ENCODE measurements at places on chromosomes 5 and 9.
A peak's percentile ranks its signal among the peaks of the same experiment; 100 is the strongest.

- no peak for DNase-seq
These were observed 4.5 kb upstream of the POU4F3 start for GRCh38 chr5:146334074-146334533.

DNA sequence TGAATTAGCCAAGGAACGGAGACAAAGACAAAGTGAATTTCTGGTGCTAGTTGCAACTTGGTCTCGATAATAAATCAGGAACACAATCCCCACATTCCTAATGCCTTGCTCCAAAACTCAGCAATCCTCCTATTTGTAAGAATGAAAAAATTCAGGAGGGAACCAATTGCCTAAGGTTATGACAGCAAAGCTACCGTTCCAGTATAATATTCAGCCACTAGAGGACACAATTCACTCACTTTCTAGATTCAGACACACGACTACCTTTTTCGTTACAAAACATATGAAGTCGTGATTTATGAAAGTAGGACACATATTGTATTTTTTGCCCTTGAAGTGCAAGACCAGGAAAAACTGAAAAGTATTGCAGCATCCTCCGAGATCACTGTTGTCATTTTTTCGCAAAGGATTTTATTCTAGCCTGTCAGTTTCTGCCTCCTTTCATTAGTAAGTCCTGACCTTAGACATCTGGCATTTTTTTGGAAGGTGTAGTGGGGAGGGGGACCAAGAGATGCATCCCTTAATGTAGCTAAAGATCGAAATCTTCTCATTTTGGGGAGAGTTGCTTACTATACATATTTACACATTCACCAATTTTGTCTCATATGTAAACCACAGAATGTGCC is 133.1 kb downstream of the DOCK8 start:
- peak; percentile 13 for DNase-seq

- DNase-seq, result no peak
These were observed 287.1 kb upstream of the CDH9 start for GRCh38 chr5:27325513-27325912.

- no peak for DNase-seq
These were observed 4.9 kb downstream of the NKX2-5 start for GRCh38 chr5:173229966-173230689.

DNA sequence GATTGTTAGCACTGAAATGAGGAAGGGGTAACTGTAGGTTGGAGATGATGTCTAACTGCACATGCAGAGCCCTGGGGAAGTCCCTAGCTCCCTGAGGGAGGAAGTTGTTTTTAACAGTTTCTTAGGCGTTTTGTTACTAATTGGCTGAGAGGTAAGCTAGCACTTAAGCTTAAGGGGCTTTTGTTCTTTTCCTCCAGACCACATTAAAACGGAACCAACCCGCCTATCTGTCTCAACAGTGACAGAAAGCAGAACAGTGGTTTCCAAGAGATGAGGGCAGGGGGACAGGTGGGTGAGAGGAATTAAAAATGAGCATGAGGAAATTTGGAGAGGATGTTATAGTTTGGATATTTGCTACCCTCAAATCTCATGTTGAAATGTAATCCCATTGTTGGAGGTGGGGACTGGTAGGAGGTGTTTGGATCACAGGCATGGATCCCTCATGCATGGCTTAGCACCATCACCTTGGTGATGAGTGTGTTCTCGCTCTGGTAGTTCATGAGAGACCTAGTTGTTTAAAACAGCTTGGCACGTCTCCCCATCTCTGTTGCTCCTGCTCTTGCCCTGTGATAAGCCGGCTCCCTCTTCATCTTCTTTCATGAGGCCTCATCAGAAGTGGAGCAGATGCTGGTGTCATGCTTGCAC is 38.9 kb downstream of the LYRM7 start:
- DNase-seq, result peak; percentile 61

- no peak for DNase-seq
These were observed 308.6 kb upstream of the RPS23 start for GRCh38 chr5:82586661-82587310.

- DNase-seq, result no peak
These were observed 38.5 kb upstream of the NR4A3 start for GRCh38 chr9:99782962-99783718.

DNA sequence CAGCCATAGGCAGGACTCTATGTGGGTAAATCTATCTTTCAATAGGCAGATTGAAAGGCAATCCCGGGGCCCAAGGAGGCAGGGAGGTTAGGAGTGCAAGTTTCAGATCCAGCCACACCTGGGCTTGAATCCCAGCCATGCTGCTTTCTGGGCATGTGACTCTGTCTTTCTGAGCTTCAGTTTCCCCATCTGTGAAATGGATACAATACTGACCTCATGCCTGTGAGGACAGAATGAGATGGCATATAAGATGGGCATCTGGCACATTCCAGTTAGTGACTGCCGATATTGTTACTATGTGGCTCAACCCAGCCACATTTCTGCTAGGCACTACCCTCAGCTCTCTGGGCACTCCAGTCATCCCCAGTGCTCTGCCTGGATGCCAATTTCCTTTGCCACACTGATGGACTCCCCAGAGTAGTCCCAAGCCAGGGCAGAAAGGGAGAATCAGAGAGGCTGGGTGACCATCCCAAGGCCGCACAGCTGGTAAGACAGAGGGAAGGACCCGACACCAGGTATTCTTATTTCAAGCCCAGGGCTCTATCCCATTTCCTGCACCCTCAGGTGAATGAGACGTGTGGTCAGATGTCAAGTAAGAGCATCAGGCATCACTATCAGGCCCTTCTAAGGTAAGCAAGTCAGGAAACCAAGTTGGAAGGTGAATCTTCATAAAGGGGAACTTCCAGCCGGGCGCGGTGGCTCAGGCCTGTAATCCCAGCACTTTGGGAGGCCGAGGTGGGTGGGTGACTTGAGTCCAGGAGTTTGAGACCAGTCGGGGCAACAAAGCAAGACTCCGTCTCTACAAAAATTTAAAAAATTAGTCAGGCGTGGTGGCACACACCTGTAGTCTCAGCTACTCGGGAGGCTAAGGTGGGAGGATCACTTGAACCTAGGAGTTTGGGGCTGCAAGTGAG is 38.7 kb downstream of the SH3PXD2B start:
- no peak for DNase-seq

DNA sequence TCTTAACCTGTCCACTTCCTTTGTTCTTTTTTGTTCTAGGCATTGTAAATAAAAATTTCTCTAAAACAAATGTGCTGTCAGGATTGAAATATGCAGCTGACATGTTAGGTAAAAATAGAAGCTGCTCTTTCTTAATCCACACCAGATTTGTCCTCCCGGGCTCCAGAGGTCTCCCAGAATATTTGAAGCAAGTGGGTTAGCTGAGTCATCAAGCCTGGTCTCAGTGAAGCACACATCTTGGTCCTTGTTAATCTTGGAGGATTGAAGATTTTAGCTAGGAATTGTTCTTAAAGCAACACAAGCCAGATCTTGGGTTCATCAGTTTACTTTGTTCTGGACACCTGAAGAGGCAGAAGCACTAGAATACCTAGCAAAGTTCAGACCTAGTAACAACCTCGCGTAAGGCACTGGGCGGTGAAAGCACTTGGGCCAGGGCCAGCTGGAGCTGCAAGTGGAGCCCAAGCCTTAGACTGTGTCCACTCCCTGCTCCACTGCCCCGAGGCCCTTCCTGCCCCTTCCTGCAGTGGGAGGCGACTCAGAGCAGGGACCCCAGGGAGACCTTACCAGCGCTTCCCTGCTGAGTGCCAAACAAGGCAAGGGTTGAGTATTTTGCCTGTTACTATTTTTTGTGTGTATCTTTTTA is 36.5 kb downstream of the HABP4 start:
- DNase-seq, result no peak

DNA sequence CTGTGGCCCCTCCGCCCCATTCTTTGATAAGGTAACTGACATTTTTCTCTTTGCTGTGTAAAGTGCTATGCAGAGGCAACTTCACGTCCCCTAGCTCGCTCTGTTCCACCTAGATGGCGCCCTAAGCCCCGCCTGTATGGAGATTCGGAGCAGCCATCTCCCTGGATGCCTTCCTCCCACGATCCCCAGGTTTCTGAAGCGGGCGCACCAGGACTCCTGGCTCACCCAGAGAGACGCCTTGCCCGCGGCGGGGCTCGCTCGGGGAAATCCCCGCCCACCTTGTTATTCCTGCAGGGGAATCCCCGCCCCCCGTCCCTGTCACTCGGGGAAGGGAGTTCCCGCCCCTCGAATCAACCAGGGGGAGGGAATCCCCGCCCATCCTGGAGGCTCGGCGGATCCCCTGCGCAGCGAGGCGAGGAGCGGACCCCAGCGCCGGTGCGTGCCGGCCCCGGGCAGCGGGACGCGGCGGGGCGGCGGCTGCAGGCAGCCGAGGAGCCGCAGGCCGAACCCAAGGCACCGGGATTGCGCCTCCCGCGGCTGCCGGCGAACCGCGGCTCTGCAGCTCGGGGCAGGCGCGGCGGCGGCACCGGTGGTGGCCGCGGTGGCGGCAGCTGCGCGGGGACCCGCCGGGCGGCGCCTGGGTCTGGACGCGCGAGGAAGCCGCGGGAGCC is at the start of gene PDZD2:
TSS of gene PDZD2 (plus strand) at position 384 of the 671 bp plus-strand sequence.
- DNase-seq, result no peak

- DNase-seq, result no peak
These were observed 2259.5 kb upstream of the WWC1 start for GRCh38 chr5:166031926-166032325.

DNA sequence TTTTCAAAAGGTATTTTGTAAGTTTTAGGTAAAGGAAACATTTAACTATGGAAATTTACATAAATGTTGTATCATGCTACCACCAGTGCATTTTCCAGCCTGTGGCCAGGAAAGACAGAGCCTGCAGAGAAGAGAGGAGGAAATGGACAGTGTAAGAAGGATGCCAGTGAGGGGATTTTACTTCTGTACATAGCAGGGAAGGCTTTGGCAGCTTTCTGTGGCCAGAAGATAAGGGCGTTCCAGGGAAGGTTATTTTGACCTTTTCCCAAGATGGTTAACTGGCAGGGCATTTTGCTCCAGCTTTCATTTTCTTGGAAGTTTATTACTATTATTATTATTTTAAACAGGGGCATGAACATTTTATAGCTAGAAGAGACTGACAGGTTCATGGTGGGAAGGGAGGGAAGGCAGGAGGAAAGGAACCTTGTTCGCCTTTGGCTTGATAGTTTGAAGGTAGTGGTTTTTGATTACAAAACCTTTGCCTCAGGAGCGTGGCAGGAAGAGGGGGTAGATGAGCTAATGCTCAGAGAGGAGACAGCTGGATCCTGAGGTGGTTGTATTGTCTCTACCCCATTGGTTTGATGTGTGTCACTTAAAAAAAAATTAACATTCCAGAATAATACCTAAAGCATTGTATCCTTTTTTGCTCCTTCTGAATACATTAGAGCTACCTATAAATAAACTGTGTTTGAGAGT is 4.1 kb downstream of the ISOC1 start:
- no peak for DNase-seq

DNA sequence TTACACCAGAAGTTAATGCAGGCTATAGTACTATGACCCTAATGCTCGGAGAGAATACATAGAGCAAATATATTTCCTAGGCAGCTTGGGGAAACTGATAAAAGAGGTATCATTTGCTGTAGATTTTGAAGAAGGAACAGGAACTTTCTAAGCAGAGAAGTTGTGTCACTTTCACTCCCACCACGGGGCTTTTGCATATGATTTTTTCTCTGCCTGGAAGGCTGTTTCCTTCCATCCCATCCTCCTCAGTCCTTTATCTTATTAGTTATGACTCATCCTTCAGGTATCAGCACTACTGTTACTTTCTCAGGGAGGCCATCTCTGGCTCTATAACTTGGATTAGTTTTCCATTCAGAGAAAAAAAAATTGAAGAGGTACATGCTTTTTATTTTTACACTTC is 2006.1 kb upstream of the WWC1 start:
- no peak for DNase-seq

- DNase-seq, result no peak
These were observed 72.4 kb upstream of the UNC5A start for GRCh38 chr5:176737746-176738636.

DNA sequence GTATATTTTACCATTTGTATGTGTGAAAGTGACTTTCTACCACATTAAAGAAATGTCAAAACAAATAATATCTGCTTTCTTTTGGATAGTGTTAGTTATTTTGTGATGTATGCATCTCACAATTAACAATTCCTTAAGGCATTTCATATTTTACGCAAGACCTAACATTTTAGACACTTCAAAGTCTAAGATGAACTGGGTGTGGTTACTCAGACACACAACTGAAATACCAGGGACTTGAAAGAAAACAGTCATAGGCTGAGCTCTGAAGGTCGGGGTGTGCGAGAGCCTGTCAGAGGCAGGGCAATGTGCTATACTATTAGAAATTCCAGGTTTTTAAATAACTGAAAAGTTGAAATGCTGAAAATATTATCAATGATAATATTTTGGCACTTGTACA is 44.5 kb upstream of the ZNF622 start:
- no peak for DNase-seq

- DNase-seq, result no peak
These were observed 73.8 kb upstream of the TBC1D2 start for GRCh38 chr9:98329281-98329680.

DNA sequence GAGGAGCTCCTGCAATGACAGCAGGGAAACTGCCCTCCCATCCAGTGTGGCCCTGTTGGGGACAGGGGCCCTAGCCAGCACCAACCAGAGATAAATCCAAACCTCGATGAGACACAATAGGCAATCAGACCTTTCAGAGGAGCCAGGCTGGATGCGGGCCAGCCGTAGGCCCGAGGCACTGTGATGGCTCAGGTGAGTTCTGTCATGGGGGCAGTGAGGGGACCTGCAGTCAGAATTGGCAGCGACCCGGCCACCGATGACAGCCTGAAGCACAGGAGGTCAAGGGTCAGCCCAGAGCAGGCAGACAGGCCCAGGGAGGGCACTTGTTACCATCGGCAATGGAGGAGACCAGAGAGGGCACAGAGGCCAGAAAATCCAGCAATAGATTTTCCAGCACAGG is 90.8 kb downstream of the FRMD3 start:
- no peak for DNase-seq

DNA sequence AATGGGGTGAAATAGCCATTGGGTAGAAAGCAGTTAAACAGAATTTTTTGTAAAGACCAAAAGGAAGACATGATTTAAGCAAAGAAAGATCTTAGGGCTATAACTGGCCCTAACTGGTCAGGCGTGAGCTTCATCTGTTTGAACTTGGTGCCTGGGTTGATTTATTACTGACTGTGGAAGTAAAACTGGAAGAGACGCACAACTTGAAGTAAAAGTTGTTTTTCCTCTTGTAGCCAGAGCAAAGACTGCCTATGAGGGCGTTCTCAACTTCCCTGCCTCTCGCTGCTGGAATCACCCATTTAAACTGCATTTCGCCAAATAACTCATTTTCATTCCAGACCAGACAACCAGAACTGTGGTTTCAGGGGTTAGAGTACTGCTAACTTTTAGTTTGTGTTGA is 1.5 kb downstream of the THBS4 start:
- no peak for DNase-seq

- no peak for DNase-seq
These were observed 43.8 kb upstream of the CTSL start for GRCh38 chr9:87682085-87682484.

- no peak for DNase-seq
These were observed 45.4 kb downstream of the JADE2 start for GRCh38 chr5:134570886-134571285.

- DNase-seq, result no peak
These were observed 39.0 kb downstream of the ERAP1 start for GRCh38 chr5:96768708-96769251.
